ENCODE measurements at places on chromosomes 5 and 9. TPM values are rescaled to one million over a fixed set of nuclear protein-coding genes. Genes with fewer than 3 reads are reported as not detected.

ADAMTS13 gene
- 2.7 TPM for total RNA-seq

OLFML2A gene
- 39.5 TPM for total RNA-seq

GRXCR2 gene
- total RNA-seq, result not detected

PCSK5 gene
- 6.4 TPM for total RNA-seq

ARID3C gene
- total RNA-seq, result 0.22 TPM

C9 gene
- total RNA-seq, result 1.1 TPM

GCNT4 gene
- total RNA-seq, result 1.4 TPM

WWC1 gene
- 0.33 TPM for total RNA-seq

C5orf63 gene
- 2.7 TPM for total RNA-seq

RNF208 gene
- 0.25 TPM for total RNA-seq

TCERG1 gene
- 34.2 TPM for total RNA-seq

TAF11L10 gene
- total RNA-seq, result not detected

GPSM1 gene
- 97.5 TPM for total RNA-seq

PCDHGC3 gene
- total RNA-seq, result 39.6 TPM

STXBP1 gene
- total RNA-seq, result 58.5 TPM

PCDHGB5 gene
- 16.2 TPM for total RNA-seq

CMYA5 gene
- total RNA-seq, result 3.7 TPM

FOXD4 gene
- total RNA-seq, result not detected

EIF4E1B gene
- not detected for total RNA-seq

PSAT1 gene
- 176 TPM for total RNA-seq

ARSB gene
- 10.5 TPM for total RNA-seq

TAF11L12 gene
- not detected for total RNA-seq

FOXD4L5 gene
- not detected for total RNA-seq

SPINK4 gene
- not detected for total RNA-seq

ORM2 gene
- not detected for total RNA-seq

ADAMTS6 gene
- 155 TPM for total RNA-seq

CRB2 gene
- not detected for total RNA-seq

IPO11 gene
- 32.6 TPM for total RNA-seq

GRAMD2B gene
- 17.0 TPM for total RNA-seq

GABRA1 gene
- total RNA-seq, result not detected

HTR1A gene
- not detected for total RNA-seq

GNAQ gene
- 50.2 TPM for total RNA-seq

CER1 gene
- total RNA-seq, result not detected

DOK3 gene
- 0.62 TPM for total RNA-seq

CAMK4 gene
- 10.8 TPM for total RNA-seq

RASGRF2 gene
- 12.5 TPM for total RNA-seq

PTBP3 gene
- 17.7 TPM for total RNA-seq

CARD6 gene
- total RNA-seq, result 5.9 TPM

MAPKAP1 gene
- 84.0 TPM for total RNA-seq

C9orf153 gene
- total RNA-seq, result 0.25 TPM

MAT2B gene
- total RNA-seq, result 94.5 TPM

Measured in uterine smooth muscle cell (primary cell).